ENCODE measurements at places on chromosomes 3 and 15. TPM values are rescaled to one million over a fixed set of nuclear protein-coding genes. Genes with fewer than 3 reads are reported as not detected.

Gene CILP
- total RNA-seq = not detected

Gene SH2D7
- 0.36 TPM for total RNA-seq

Gene PLA2G4D
- not detected for total RNA-seq

Gene ACP3
- not detected for total RNA-seq

Gene PRSS50
- not detected for total RNA-seq

Gene MYO5C
- 3.5 TPM for total RNA-seq

Gene NUSAP1
- 256 TPM for total RNA-seq

Gene TMEM212
- not detected for total RNA-seq

All from SJCRH30 (cell line).